SHP77 treated with DMSO at 0.1 percent for 48 hours (cell line): ENCODE measurements at places on chromosomes 12 and 14.

DNA sequence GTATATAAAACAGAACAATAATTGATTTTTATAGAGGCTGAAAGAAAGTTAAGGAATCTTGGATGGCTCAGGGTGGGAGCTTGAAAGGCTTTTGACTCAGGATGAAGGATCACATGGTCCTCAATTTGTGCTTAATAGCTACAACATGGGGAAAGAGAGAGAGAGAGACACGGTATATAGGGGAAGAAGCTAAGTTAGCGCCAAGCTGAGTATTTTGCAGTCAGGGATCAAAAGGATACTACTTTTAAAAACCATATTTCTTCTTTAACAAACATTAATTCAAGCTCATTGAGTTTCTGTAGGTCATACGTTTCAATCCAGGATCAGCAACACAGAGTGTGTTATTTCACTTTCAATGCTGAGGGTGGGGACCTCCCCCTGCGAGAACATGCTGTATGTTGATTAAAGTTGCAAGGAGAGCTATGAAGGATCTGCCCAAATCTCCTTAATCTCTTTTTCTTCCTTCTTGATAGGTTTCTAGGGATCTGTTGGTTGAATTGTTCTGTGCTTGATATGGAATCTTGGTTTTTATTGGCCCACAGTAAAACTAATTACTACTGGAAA lies 133.1 kb upstream of the NUDT4 start:
- DNase-seq: no peak

DNA sequence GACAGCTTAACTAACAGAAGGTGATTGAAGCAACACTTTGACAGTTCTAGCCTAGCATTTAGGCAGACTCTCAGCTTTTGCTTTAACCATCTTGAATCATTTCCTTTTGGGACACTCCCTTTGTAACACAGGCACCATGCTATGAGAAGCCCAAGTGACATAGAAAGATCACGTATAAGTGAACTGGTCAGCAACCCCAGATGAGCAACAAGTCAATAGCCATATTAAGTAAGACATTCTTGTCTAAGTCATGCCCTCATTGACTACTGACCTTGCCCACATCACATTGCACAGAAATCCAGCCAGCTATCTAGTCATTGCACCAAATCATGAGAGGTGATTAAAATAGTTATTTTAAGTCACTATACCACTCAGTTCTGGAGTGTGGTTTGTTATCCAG lies 476.8 kb downstream of the TRHDE start:
- no peak for DNase-seq

DNA sequence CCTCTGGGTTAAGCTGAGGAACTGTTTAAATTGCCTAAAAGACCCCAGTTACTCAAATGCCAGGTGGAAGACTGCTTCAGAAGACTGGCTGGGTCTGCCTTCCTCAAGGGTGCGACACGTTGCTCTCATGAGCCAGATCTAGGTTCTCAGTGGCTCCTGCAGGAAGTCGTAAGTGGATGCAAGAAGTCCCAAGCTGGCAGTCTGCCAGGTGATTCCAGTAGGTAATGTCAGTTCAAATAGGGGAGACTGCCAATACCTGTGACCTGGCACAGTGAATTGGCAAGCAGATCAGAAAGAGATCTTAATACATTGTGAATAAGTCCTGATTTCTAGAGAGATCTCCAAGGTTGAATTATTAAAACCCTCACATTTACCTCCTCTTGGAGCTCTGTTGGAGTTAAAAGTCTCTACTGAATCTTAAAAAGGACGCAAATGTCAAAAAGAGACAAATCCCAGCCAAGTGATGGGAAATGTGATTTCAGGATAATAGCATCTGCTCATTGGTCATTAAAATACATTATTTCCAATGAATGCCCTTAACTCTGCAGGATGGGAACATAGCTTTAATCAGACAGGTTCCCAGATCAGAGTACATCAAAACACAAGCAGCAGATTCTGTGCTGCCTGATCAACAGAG lies 98.8 kb upstream of the FRMD6 start:
- DNase-seq: peak; percentile 22

DNA sequence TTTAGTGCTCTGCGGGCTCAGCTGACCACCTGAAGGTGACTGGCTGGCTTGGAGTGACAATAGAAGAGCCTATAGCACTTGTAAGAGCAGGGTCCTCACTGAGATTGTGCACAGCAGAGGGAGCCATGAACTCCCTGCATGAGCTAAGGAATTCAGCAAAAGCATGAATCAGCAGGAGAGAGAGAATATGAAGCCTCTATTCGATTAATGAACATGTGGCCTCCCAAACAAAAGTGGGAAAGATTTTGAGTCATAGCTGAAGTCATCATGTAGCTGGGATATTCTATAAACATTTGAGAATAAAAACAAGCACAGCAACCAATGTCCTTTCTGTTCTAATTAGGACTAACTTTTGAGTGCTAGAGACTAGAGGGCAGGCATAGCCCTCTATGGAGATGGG lies 626.6 kb downstream of the DIO2 start:
- no peak for DNase-seq
